ENCODE measurements at places on chromosomes 6 and 20.
A peak's percentile ranks its signal among the peaks of the same experiment; 100 is the strongest.

DNA sequence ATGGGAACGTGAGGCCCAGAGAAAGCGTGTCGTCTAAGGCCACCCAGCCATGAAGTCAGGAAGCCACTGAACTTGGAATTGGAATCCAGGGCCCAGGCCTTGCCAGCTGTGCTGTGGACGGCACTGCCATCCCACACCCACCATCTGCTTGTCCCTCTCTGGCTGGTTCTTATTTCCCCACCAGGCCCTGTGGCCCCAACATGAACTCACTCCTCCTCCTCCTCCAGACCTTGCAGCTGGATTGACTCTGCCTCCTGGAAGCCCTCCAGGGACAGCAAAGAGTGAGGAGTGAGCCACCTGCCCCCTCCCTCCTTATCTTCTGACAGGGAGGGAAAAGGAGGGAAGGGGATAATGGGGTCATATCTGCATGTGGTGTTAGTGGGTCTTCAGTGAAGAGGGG lies 16.0 kb upstream of the IP6K3 start:
- no peak overlapping the region for H3K27ac ChIP-seq
- no peak for DNase-seq
- peaks cover 7% of the 10 kb centered on the region for H3K4me1 ChIP-seq
- no peak overlapping the region for H3K4me3 ChIP-seq
- H3K27me3 ChIP-seq: no peaks in the 10 kb centered on the region
- H3K36me3 ChIP-seq: no peaks in the 10 kb centered on the region

DNA sequence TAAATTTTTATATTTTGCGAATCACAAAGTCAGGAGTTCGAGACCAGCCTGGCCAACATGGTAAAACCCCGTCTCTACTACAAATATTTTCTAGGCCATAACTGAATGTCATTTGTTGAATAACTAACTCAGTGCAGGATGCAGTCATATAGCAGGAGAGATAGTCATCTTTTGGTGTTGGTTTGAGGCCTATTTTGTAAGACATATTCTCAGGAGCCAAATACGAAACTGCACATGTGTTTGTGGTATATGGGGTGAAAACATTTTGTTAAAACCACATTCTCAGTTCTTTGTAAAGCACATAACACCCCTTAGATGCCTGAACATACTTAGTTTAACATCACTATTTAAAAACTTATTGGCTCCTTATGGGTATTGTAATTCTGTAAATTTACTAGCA lies 4.7 kb upstream of the ENPP5 start:
- no peaks in the 10 kb centered on the region for H3K4me1 ChIP-seq
- no peaks in the 10 kb centered on the region for H3K27me3 ChIP-seq
- H3K27ac ChIP-seq: no peak overlapping the region

DNA sequence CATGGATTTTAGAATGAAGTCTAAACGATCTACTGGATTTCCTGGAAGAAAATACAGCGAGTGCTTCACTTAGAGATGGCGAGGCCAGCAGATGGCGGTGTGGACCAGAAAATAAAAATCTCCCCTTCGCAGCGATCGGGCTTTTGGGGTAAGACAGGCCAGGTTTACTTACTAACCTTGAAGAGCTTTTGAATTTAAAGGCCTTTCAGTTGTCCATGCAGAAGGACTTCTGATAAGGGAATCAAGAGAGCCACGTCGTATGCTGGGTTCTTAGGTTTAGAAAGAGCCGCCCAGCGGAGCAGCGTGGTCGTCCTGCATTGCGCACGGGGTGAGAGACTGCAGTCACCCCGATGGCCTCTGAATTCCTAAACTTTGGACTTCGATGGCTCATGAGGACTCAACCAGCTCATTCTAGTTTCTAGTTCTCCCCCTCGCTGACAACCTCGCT lies 125.2 kb upstream of the RALGAPA2 start:
- no peaks in the 10 kb centered on the region for H3K4me1 ChIP-seq
- H3K4me3 ChIP-seq: 0 out of 2 replicates have a peak overlapping the region, but pooled peaks have one; percentile 15
- no peaks in the 10 kb centered on the region for H3K27me3 ChIP-seq

DNA sequence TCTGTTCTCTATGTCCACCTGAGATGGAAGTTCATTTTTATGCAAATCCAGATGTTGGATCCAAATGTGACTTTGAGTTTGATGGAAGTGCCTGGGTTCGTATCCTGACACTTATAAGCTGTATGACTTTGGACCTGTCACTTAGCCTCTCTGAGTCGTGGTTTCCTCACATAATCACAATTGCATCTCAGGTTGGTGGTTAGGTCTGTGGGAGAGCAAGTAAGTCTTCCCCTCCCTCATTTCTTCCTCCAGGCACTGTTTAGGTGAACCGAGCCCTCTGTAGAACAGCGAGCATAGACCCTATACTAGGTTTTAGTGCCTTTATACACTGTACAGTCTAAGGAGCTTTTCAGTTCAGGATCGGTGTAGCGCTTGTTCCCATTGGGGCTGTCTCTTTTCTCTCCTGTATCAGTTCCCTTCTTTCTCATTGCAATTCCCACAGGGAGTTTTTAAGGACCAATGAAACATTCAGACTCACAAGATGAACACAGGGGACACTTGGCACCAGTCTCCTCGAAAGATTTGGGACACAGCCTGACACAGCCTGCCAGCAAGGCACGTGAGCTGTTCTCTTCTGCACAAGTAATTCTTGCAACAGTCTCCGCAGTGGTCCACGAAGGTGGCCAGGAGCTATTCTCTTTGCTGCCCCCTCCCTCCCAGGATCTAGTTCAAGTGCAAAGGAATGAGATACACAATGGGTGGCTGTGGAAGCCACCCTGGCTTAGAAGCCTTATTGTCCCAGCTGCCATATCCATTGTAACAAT lies 11.8 kb downstream of the TOX2 start:
- H3K4me1 ChIP-seq: no peaks in the 10 kb centered on the region
- peaks cover 5% of the 10 kb centered on the region for H3K27me3 ChIP-seq
- no peak for DNase-seq
- no peak overlapping the region for H3K4me3 ChIP-seq

DNA sequence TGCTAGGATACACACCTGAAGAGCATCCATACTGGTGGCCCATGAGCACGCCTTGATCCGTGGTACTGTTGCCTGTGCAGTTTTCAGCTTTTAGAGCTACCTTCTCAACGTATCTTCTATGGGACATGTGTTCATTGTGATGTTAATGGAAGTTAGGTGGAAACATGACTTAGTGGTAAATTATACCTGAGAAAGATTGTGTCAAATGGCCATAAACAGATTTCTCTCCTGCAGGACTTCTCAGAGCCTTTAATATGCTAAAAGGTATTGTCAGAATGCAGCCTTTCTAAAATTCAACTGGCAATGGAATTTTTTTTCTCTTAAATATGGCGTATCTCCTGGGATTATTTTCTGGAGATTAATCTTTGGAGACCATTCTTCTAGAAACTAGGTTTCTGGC lies 148.5 kb downstream of the CDC5L start:
- no peak overlapping the region for H3K4me3 ChIP-seq
- H3K36me3 ChIP-seq: no peaks in the 10 kb centered on the region
- no peak overlapping the region for H3K27ac ChIP-seq
- DNase-seq: no peak
- no peaks in the 10 kb centered on the region for H3K4me1 ChIP-seq

- no peak overlapping the region for H3K4me3 ChIP-seq
- no peak for DNase-seq
- H3K36me3 ChIP-seq: no peaks in the 10 kb centered on the region
- H3K4me1 ChIP-seq: no peaks in the 10 kb centered on the region
Observed at GRCh38 chr6:85556992-85557668, 36.5 kb downstream of the SNX14 start.

GRCh38 chr6:79833264-79833963 lies 113.9 kb downstream of the ELOVL4 start:
- peaks cover 12% of the 10 kb centered on the region for H3K4me1 ChIP-seq
- no peak for DNase-seq
- no peaks in the 10 kb centered on the region for H3K36me3 ChIP-seq
- H3K27ac ChIP-seq: no peak overlapping the region
- H3K27me3 ChIP-seq: no peaks in the 10 kb centered on the region

DNA sequence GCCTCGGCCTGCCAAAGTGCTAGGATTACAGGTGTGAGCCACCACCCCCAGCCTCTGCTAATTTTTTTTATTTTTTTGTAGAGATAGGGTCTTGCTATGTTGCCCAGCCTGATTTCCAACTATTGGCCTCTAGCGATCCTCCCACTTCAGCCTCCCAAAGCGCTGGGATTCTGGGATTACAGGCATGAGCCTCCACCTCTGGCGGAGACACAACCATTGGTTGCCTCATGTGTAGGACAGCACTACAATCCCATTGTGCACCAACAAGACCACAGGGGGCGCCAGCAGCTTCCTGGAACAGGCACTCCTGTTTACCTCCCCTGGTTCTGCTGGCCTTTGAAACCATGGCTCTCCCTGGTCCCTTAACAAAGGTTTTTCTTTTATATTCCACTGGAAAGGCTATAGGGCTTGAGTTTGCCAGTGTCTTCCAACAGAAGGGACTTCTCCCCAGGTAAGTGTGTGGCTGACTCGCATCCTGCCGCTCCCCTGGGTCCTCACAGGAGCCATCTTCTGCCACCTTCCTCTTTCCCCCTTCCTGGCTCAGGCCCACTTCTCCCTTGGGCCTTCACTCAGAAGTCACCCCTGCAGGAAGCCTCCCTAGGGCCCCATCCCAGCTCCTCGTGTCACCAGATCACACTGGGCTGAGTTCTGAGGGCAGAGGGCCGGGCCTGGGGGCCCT lies 39.2 kb upstream of the TLDC2 start:
- peak; percentile 90 for DNase-seq
- H3K27ac ChIP-seq: peak overlapping the region; percentile 86
- H3K4me1 ChIP-seq: peaks cover 4% of the 10 kb centered on the region
- no peak overlapping the region for H3K4me3 ChIP-seq
- no peaks in the 10 kb centered on the region for H3K36me3 ChIP-seq

DNA sequence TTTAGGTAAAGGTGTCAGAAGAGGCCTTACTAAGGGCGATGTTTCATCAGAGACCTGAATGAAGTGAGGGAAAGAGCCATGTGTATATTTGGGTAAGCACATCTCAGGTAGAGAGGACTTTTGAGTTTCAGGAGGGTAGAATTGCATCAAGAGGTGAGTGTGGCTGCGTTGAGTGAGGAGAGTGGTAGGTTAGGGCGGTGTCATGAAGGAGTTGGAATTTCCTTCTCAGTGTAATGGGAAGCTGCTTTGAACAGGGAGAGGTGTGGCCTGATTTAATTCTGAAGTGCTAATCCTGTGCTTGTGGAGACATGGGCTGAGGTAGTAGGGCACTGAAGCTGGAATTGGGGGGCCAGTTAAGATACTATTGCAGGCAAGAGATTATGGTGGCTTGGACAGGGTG lies 53.9 kb downstream of the IGF2R start:
- H3K36me3 ChIP-seq: no peaks in the 10 kb centered on the region
- no peaks in the 10 kb centered on the region for H3K4me1 ChIP-seq
- DNase-seq: no peak

DNA sequence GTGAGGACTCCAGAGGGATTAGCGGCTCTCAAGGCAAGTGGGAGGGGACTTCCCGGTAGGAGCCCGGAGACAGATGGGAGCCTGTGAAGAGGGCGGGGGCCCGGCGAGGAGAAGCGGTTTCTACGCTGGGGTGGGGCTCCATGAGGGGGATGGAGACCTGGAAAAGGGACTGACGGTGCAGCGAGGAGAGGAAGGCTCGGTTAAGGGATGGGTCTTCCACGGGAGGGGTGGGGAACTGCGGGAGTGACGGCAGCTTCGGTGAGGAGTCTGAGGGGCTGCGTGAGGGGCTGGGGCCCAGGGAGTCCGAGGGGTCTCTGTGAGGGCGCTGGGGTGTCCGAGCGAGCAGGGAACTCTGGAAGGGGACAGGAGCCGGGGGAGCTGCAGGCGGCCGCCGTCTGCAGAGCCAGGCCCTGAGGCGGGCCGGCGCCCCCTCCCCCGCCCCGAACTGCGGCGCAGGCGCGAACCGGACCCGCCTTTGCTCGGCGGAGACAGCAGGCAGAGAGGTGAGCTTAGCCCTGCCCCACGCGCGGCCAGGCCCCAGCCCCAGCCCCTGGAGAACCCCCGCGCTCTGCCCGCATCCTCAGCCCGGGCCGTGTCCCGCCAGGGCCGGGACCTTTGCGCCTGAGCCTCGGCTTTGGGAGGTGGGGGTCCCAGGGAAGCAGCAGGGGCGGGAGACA lies at the start of gene NRSN2:
Gene NRSN2 (plus strand): TSS at position 472 of the 677 bp plus-strand sequence. CDS start 2,533 bp downstream, outside the sequence.
- DNase-seq: peak; percentile 83
- H3K4me1 ChIP-seq: peaks cover 16% of the 10 kb centered on the region
- no peaks in the 10 kb centered on the region for H3K27me3 ChIP-seq
- peak within 1 kb of the TSS; percentile 96 for H3K4me3 ChIP-seq
- peak within 1 kb of the TSS; percentile 97 for H3K27ac ChIP-seq
- peaks cover 1% of the 10 kb centered on the region for H3K36me3 ChIP-seq

DNA sequence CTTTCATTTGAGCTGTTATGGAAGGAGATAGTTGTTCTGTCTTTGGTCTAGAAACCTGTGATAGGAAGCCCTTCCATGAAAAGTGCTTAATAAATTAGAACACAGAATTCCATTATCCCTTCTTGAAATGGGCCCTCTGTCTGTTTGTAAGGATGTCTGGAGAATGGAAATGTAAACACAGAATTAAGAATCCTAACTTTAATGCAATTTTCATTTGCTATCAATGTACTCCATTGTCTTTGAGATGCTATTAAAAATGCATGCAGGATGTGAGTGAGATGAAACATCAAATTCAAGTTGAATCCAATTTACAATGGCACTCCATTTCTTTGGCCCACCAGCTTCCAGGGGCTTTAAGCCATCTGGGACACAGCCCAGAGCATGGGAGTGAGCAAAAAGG lies 13.9 kb upstream of the AARS2 start:
- H3K27me3 ChIP-seq: no peaks in the 10 kb centered on the region
- no peak overlapping the region for H3K27ac ChIP-seq
- no peak overlapping the region for H3K4me3 ChIP-seq
- no peaks in the 10 kb centered on the region for H3K36me3 ChIP-seq
- H3K4me1 ChIP-seq: no peaks in the 10 kb centered on the region

DNA sequence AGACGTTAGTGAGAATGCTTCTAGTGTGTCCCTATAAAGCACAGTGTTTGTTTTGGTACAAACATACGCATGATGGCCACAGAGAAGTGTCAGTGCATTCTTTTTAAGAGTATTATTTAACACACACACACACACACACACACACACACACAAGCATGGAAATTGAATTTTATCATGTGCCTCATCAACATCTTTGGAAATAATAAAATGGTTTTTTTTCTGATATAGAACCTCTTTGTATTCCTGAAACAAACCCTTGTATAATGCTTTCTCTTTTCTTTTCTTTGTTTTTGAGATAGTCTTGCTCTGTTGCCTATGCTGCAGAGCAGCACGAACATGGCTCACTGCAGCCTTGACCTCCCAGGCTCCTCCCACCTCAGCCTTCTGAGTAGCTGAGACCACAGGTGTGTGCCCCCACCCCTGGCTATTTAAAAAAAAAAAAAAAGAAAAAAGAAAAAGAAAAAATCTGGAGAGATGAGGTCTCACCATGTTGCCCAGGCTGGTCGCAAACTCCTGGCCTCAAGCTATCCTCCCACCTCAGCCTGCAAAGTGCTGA lies 116.2 kb upstream of the SYNDIG1 start:
- no peaks in the 10 kb centered on the region for H3K4me1 ChIP-seq
- no peak overlapping the region for H3K4me3 ChIP-seq
- no peak for DNase-seq

GRCh38 chr20:31979713-31980426 lies 11.9 kb downstream of the XKR7 start:
- H3K27me3 ChIP-seq: 0 out of 2 replicates have a peak, but pooled peaks cover 1% of the 10 kb centered on the region
- no peak overlapping the region for H3K27ac ChIP-seq
- DNase-seq: no peak
- H3K4me1 ChIP-seq: no peaks in the 10 kb centered on the region

GRCh38 chr6:36742146-36742545 lies 44.5 kb downstream of the RAB44 start:
- H3K36me3 ChIP-seq: no peaks in the 10 kb centered on the region
- peaks cover 21% of the 10 kb centered on the region for H3K4me1 ChIP-seq
- DNase-seq: no peak
- no peaks in the 10 kb centered on the region for H3K27me3 ChIP-seq

GRCh38 chr20:8951164-8951563 lies 117.7 kb upstream of the PLCB4 start:
- H3K4me3 ChIP-seq: no peak overlapping the region
- no peaks in the 10 kb centered on the region for H3K27me3 ChIP-seq
- no peaks in the 10 kb centered on the region for H3K36me3 ChIP-seq
- no peak for DNase-seq

Data from Caco-2 (cell line).